DMS 273 treated with DMSO at 0.1 percent for 48 hours (cell line): ENCODE measurements at places on chromosomes 13 and 19.

DNA sequence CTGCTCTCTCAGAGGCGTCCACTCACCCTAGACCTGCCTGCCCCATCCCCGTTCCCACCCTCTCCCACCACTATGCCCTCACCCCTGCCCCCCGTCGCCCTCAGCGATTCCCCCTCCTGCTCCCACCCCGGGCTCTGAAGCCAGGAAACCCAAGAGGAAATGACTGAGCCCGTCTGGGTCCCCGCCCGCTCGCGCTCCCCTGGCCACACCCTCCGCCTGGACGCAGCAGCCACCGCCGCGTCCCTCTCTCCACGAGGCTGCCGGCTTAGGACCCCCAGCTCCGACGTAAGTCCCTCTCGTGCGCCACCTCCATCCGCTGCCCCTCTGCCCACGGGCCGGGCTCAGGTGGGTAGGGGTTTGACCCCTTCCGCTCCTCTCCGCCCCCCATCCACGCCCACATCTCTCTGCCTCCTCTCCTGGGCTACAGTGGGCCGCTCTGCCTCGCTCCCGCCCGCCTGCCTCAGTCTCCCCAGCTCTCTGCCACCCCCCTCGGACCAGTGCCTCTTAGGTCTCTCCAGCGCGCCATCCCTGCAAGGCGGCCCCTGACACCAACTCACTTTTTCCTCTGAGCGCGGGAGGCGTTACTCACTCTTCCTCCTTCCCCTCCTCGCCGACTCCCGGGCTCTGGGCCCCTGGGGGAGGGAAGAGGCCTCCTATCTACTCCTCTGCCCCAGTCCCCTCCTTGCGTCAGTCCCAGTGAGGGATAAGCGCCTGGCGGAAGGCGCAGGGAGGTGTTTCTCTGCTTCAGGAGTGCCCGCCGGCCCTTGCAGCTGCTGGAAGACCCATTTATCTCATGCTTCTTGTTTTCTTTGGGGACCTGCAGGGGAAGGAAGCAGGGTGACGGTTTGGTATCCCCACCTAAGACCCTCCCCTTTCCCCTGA, at the start of gene FXYD5:
TSS of gene FXYD5 (plus strand) at position 211 of the 882 bp plus-strand sequence. CDS start 816 bp downstream, outside the sequence.
- DNase-seq, result no peak

DNA sequence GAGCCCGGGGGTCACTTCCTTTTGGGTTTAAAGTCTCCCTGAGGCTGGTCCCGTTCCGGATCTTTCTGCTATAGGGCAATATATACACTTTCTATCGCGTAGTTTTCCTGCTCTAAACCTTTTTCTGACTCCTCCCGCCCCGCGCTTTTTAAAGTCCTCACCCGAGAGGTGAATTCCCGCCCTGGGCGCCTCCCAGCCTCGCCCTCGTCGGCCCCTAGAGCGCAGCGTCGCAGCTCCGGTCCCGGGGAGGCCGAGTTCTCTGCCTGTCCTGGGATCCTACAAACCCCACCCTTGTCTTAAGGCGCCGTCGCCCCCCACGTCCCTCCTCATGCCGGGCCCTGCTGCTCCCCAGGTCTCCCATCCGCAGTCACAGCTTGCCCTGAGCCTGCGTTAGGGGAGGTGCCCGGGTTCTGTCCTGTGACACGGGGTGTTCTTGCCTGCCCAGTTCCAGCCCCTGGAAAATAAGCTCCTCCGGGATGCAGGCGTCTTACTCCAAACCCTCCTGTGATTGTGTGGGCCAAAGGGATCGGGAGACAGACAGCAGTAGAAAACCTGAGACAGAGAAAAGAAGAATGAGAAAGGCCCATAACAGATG, 491 bp downstream of the ZNF525 start:
- peak; percentile 36 for DNase-seq

DNA sequence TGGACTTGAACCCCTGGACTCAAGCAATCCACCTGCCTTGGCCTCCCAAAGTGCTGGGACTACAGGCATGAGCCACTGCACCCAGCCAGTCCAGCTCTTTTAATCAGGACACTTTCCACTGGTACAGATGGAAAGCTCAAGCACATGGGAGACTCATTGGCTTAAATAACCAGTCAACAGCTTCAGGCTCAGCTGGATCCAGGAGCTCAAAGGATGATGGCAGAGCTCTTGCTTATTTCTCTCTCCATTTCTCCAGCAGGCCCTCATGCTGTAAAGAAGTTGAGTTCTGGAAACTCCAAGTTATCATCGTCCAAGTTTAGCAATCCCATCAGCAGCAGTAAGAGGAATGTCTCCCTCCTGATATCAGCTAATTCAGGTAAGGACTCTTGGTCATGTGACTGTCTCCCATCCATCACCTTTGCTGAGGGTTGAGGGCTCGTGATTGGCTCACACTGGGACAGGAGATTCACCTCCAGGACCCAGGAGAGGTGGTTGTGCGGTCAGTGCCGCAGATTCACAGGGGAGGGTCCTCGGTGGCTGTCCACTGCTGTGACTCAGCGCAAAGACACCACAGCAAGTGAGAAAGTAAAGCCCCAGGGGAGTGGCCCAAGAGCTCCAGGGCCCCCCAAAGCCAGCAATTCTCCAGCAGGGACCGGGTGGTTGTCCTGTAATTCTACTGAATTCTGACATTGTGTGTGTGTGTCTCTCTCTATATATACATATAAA, 5.1 kb downstream of the CCL25 start:
- no peak for DNase-seq

- DNase-seq, result no peak
These were observed 2.3 kb downstream of the ADGRE2 start for GRCh38 chr19:14775869-14776586.

GRCh38 chr13:38697197-38697596, 10.3 kb downstream of the FREM2 start:
- DNase-seq, result no peak

DNA sequence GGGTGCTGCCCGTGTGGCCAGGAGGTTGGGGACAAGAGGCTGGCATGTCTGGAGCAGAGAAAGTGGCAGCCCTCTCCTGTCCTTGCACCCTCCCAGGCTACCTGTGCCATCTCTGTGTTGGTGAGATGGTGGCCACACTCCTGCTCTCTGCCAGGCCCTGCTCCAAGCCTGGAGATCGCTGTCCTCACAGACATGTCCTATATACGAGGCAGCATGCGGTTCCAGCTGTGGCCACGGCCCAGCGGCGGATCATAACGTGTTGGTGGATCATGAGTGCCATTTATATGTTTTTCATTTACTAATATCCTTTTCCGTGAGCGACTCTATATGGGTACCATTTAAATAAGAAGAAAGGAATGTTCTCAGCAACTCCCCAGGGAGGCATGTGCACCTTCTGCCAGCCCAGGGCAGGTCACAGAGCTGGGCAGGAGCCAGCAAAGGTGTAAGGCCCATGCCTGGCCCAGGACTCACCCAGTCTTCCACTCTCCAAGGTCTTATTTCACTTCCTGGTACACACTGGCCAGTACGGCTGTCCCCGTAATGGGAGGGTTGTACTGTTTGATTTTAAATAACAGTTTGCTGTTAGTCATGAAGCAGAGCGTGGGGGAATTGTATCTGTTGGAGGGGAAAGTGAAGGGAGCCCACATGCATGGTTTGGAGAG, 47.2 kb upstream of the LDLR start:
- no peak for DNase-seq

- no peak for DNase-seq
These were observed 22.0 kb upstream of the RAP2A start for GRCh38 chr13:97411984-97412383.
